ENCODE measurements at places on chromosomes 12 and 14. TPM values are rescaled to one million over a fixed set of nuclear protein-coding genes. Genes with fewer than 3 reads are reported as not detected.

HHIPL1 gene
- total RNA-seq: 3.8 TPM

MARCHF9 gene
- 11.3 TPM for total RNA-seq

RERGL gene
- 1.9 TPM for total RNA-seq

MYF6 gene
- total RNA-seq: not detected

CCDC177 gene
- total RNA-seq: not detected

DNA sequence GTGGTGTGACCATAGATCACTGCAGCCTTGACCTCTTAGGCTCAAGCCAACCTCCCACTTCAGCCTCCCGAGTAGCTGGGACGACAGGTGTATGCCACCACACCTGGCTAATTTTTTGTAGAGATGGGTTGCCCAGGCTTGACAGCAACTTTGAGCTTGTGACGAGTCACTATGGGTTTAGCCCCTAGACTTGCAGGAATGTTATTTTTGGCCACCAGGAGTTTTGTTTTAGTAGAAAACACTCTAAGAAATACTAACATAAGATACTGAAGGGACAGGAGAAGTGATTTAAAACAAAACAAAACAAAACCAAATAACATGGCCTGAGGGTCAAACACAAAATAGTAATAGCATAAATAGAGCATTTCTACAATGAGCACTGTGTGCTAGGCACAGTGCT is 26.4 kb downstream of the SETD3 start:
- DNase-seq: no peak

GRCh38 chr12:5768581-5769196 is 176.4 kb downstream of the ANO2 start:
- no peak for DNase-seq

DNA sequence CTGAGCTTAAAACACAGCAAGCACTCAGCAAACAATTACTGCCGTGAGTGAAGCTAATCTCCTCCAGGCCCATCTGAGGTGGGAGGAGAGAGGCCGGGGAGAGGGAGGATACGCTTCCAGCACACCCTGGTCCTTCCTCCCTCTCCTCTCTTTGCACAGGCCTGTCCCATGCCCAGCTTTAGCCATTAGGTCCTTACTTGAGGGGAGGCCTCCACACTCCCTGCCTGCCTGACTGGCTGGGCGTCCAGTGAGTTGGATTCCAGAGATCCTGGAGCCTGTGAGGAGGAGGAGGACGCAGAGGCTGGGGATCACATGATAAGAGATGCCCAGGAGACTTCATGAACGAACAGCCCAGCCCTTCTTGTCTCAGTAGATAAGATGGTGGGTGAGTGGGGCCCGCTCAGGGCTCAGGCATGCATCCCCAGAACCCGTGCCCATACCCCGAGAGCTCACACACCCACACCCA is 65.1 kb upstream of the NCOR2 start:
- DNase-seq: no peak

DNA sequence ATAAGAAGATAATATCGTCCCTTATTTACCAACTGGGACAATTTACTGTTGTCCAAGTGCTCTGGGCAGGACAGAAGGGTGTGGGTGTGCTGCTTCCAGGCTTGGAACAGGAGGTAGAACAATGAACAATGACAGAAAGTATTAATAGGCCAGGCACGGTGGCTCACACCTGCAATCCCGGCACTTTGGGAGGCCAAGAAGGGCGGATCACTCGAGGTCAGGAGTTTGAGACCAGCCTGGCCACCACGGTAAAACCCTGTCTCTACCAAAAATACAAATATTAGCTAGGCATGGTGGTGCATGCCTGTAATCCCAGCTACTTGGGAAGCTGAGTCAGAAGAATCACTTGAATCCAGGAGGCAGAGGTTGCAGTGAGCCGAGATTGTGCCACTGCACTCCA is 2.5 kb downstream of the IFI27 start:
- peak; percentile 51 for DNase-seq

DNA sequence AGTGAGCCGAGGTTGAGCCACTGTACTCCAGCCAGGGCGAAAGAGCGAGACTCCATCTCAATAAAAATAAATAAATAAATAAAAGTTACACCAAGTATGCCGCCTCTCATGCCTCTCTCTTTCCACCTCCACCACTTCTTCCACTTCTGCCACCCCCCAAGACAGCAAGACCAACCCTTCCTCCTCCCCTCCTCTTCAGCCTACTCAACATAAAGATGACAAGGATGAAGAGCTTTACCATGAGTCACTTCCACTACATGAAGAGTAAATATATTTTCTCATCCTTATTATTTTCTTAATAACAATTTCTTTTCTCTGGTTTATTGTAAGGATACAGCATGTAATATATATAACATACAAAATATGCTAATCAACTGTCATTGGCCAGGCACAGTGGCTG is 3.6 kb upstream of the TMED2 start:
- no peak for DNase-seq

DNA sequence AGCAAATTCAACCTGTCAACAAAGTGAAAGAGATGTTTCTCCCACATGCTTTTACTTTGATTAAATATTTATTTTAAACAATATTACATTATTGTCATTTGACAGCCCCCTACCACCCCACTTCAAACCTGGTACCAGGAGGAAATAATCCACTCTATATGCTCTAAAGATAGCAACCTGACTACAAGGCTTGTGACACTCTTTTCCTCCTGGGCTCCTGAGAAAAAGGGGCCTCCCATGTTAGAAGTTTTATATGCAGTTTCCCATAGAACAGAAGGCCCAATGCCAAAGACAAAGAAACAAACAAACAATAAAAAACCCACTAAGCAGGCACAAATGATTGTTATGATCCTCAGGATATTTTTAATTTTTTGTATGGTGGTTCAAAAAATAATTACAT is 73.6 kb downstream of the RPS29 start:
- DNase-seq: no peak

DNA sequence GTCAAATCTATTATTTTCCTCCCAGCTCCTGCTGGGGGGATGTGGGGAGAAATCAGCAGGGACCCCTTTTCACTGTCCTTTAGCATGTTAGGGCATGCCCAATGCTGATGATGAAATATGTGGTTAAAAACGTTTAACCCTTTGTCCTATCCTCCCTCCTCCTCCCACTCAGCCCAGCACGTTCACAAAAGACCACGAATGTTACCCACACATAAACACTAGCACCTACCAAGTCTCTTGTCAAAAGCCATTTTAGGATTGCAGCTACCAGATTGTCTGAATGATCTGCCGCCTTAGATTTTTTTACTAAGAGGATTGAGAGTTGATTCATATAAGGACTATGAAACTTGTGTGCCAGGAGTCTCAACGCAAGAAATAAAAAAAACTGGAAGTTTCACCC is 70.4 kb downstream of the TBK1 start:
- no peak for DNase-seq

- DNase-seq: no peak
Observed at GRCh38 chr14:36423430-36423829, 96.6 kb downstream of the NKX2-1 start.

DNA sequence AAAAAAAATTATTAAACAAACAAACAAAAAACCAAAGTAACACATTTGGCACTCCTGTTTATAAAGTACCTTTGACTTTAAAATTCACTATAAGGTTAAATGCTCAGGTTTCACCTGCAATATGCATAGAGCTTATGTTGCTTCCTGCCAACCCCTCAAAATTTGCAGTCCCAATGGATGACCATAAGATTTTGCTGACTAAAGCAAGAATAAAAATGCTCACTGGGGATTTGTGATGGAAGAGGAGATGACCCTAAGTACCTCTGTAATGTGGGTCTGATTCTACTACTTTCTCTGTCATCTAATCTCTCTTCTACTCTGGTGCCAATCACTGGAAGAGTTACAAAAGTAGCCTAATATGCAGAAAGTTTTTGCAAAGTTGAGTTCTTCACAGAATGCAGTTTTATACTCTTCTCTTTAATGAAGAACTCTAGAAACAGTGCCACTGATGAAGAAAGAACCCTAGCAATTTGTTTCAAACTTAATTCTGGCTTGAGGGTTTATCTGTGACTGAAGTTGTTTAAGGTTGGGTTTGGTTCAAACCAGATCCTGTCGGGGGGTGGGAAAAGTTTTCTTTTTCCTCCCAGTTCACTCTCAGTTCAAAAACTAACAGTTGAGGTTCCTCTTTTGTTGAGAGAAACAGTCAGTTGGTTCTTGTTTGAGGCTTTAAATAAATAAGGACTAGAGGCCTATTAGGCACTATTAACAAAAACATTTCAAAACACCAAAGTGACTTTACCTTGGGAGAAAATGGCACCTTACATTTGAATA is 10.9 kb downstream of the WASHC3 start:
- no peak for DNase-seq

DNA sequence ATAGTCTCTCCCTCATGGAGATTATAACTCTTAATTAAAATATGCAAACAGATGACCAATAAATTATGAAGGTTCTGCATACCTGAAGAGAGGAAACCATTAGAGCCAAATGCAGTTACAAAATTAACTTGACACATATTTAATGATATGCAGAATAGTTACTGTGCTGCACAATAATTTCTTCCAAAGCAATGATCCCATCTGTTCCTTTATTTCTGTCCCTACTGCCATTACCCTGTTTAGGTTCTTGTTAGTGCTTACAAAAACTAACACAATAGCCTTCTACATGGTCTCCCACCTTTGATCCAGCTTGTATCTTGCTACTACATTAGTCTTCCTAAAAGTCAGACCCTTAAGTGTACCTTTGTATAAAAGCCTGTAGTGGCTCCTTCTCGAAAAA is 411.1 kb downstream of the APAF1 start:
- no peak for DNase-seq

- DNase-seq: no peak
Observed at GRCh38 chr12:91347481-91348214, 165.0 kb upstream of the DCN start.

GRCh38 chr14:44863271-44863670 is 98.5 kb downstream of the KLHL28 start:
- DNase-seq: no peak

- no peak for DNase-seq
Observed at GRCh38 chr14:59638885-59639284, 62.3 kb upstream of the CCDC175 start.

- DNase-seq: no peak
Observed at GRCh38 chr14:90184571-90185266, 71.6 kb upstream of the PSMC1 start.

- DNase-seq: no peak
Observed at GRCh38 chr12:84911271-84912197, 1.1 kb downstream of the SLC6A15 start.

- DNase-seq: no peak
Observed at GRCh38 chr12:12491606-12492005, 71.1 kb downstream of the DUSP16 start.

DNA sequence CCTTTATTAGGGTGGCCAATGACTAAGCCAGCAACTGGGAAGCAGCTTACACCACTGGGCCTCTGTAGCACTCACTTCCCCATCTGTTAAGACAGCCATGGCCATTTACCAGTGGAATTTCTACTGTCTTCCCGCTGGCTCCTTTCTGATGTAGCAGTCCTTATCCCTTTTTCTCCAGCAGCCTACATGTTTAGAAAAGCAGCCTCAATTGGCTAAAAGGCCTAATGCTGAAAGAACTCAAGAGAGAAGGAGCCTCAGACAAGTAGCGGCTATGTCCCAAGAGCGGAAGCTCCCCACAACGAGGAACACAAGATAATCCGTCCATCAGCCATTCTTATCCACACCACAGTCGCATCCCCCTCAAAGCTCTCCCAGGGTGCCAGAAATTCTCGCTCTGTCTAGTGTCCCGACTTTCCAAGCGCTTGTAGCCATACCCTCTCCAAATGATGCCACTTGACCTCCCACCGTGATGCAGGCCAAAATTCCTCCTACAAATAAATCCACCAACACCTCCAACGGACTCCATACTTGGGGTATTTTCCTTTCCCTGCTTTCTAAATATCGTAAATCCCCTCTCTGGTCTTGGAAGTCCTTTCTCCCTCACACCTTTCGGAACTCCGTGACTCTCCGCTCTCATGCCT is 624 bp downstream of the M6PR start:
- no peak for DNase-seq

DNA sequence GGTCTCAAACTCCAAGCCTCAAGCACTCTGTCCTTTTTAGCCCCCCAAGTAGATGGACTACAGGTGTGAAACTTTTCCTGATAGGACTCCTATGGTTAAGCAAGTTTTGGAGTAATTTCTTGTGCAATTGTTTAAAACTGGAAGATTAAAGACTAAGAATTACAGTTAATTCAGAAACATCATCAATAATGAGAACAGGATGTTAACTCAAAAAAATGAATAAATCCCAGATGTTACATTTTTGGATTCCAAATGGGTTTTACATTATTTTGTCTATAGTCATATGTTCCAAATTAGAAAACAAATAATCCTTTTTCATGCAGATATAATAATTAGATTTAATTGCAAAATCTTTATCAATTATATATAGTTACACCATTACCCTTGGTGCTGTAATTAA is 24.4 kb upstream of the KITLG start:
- no peak for DNase-seq

- peak; percentile 30 for DNase-seq
Observed at GRCh38 chr12:2402073-2402579, 349.3 kb downstream of the CACNA1C start.

GRCh38 chr12:11662369-11662768 is 12.9 kb downstream of the ETV6 start:
- no peak for DNase-seq

GRCh38 chr12:20415641-20416040 is 47.3 kb downstream of the PDE3A start:
- no peak for DNase-seq

DNA sequence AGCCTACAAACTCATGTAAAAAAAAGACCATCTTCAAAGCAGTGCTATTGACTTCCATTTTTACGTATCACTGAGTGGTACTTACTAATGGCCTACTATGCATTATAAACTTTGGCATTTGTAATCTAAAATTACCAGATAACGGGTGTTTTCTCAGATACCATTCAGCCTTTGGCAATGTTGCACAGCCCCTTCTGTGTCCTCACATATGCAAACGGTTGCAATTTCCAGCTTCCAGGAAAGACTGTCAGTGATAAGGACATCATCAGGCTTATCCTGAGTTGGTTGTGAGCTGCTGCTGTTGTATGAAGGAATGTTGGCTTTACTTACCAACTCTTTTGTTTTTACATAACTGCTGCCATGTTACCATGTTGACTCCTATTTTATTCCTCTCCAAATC is 1.6 kb upstream of the SLC6A13 start:
- no peak for DNase-seq

DNA sequence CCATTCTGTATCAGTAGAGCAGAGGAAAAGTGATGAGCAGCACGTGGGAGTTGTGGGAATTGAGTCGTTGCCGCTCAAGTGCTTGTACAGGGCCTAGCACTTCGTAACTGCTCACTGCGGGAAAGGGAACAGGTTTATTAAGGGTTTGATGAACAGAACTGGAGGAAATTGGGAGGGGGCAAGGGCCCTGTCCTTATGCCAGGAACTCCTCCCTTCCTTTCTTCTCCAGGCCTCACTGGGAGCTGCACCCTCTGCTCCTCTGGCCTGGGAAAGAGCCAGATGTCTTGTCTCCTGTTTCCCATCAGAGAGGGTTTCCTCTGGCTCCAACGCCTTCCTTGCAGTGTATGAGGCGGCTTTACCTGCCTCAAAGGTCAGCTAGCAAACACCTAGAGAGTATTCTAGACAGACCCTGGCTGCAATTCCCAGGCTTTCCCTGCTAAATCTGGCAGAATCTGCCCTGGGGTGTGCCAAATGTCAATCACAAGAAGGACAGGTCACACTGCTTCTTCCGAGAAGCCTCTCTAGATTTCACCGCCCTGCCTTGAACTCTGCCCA is 78.4 kb downstream of the NTF3 start:
- no peak for DNase-seq

- peak; percentile 89 for DNase-seq
Observed at GRCh38 chr12:128852885-128853599, at the start of gene GLT1D1. Gene GLT1D1, plus strand, starts transcription at chr12:128853478. Its CDS starts 104 bp downstream, at chr12:128853582.
